ENCODE measurements at places on chromosomes 7 and 10.

GRCh38 chr10:18455086-18455884 is 196.1 kb downstream of the NSUN6 start:
- H3K4me1 ChIP-seq = no peaks in the 10 kb centered on the region
- H3K27me3 ChIP-seq = no peaks in the 10 kb centered on the region
- no peaks in the 10 kb centered on the region for H3K36me3 ChIP-seq
- no peak overlapping the region for H3K27ac ChIP-seq
- no peak for DNase-seq

DNA sequence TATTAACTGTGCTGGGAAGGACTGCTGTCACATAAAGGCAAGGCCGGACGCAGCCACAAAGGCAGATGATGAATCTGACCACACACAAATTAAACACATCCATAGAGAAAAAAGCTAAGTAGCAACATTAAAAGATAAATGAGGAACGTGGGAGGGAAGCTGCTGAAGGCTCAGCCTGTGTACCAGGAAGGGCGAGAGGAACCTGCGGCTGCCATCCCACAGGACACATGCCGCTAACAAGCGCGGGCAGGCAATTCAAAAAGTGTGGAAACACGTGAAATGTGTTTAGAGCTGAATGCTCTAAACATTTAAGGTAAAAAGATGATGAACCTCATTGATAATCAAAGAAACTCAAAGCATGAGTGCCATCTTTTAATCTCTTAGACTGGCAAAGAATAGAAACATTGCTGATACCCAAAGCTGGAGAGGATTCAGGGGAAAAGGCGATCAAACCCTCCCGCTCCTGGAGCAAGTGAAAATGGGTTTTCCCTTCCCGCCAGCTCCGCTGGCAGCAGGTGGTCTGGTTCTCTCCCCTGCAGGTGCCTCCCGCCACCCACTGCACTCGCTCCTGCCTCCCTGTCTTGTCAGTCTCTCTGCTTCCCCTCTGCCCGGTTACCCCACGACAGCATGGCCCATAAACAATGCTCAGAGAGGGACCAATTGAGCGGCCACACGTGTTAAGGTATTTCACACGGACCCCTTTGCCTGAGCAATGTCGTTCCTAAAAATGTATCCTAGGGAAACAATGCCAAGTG is 4.2 kb downstream of the STK32C start:
- H3K27ac ChIP-seq = no peak overlapping the region
- DNase-seq = no peak
- H3K27me3 ChIP-seq = no peaks in the 10 kb centered on the region

DNA sequence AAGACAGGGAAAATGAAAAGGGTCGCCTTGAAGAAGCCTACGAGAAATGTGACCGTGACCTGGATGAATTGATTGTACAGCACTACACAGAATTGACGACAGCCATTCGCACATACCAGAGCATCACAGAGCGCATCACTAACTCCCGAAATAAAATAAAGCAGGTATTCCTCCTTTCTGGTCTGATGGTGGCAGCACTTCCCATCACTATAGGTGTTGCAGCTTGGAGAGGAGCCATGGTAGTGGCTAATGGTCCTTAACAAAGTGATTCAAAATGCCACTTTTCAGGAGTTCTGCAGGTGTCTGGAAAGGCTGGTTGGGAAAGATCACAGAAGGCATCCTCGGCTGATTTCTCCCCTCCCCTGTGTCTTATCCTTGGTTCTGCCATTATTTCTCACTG is 22.1 kb downstream of the EXOC4 start:
- DNase-seq = no peak
- no peaks in the 10 kb centered on the region for H3K27me3 ChIP-seq
- H3K27ac ChIP-seq = no peak overlapping the region
- no peak overlapping the region for H3K4me3 ChIP-seq

DNA sequence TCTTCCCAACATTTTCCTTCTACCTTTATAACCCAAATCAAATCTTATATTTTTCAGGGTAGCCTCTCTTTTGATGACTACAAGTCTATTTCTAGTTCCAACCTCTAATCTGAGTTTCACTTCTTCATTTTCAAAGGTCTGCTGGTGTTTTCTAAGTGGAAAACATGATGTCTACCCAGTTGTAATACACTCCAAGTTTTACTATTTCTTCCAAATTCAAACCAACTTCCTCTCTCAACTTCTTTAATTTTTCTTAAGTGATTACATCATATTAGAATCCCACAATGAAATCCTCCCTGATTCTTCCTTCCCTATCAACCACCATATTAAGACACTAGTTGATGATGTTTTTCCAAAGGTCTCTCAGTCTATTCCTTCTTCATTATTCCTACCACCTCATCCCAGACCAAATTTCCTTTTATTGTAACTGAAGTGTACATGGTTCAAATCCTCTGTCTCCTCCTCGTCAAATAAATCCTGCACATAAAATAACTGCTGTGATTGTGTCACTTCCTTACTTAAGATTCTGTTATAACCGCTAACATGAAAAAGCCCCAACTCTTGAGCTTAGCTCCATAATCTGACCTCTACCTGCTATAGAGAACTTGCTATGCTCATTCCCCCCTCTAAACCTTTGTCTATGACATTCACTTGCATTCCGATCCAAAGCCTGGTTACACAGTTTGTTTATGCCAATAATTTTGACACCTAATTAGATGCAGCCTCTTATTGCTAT is 12.7 kb downstream of the TAS2R38 start:
- H3K36me3 ChIP-seq = no peaks in the 10 kb centered on the region
- no peaks in the 10 kb centered on the region for H3K27me3 ChIP-seq
- H3K4me3 ChIP-seq = no peak overlapping the region
- DNase-seq = no peak
- H3K27ac ChIP-seq = no peak overlapping the region

DNA sequence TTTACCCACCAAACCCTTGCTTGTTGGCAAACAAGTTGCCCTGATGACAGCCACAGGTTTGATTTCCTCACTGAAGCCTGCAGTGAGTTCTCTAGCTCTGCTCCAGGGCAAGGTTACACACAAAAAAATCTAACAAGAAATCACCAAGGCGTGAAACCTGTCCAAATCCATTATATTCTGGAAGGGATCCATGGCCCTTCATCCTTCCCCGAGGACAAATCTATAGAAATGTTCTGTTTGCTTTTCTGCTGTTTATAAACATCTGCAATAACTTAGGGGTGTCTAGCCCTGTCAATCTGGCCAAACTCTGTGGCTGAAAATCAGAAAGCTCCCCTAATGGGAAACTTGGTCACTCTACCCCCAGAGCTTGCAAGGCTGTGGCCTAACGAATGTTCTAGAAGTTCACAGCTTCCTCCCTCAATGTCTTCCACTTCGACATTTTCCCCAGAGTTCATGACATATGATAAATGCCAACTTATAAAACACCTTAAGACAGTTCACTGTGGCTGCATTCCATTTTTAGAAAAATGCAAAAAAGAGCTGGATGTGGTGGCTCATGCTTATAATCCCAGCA is 164.5 kb downstream of the PRPF18 start:
- H3K36me3 ChIP-seq = no peaks in the 10 kb centered on the region
- H3K4me3 ChIP-seq = no peak overlapping the region
- no peak for DNase-seq
- no peaks in the 10 kb centered on the region for H3K4me1 ChIP-seq
- no peak overlapping the region for H3K27ac ChIP-seq

- DNase-seq = no peak
- no peaks in the 10 kb centered on the region for H3K27me3 ChIP-seq
- H3K36me3 ChIP-seq = no peaks in the 10 kb centered on the region
- H3K4me1 ChIP-seq = no peaks in the 10 kb centered on the region
- H3K4me3 ChIP-seq = no peak overlapping the region
Observed at GRCh38 chr10:117626228-117626627, 83.7 kb downstream of the EMX2 start.

- DNase-seq = no peak
- peaks cover 8% of the 10 kb centered on the region for H3K27me3 ChIP-seq
- no peak overlapping the region for H3K27ac ChIP-seq
- no peaks in the 10 kb centered on the region for H3K36me3 ChIP-seq
- peaks cover 19% of the 10 kb centered on the region for H3K4me1 ChIP-seq
Observed at GRCh38 chr7:66207540-66207939, 2.4 kb downstream of the TPST1 start.

DNA sequence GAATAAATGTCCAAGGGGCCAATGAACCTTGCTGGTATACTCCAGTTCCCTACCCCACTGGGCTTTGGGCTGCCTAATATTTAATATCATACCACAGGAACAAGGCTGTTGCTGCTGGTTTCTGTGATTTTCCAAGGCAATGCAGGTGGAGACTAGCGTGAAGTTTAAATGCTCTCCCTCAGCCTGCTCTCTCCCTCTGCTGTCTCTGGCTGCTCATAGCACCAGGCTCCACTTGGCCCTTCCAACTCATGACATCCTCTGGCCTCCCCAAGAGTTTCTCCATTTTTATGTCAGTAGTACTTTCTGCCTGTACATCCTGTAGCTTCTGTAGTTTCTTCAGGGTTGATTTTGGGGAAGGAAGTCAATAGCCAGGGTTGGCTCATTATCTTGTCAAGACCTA is 103.5 kb downstream of the LHFPL3 start:
- no peak overlapping the region for H3K27ac ChIP-seq
- H3K27me3 ChIP-seq = peaks cover 2% of the 10 kb centered on the region
- no peak for DNase-seq
- no peak overlapping the region for H3K4me3 ChIP-seq
- no peaks in the 10 kb centered on the region for H3K4me1 ChIP-seq

DNA sequence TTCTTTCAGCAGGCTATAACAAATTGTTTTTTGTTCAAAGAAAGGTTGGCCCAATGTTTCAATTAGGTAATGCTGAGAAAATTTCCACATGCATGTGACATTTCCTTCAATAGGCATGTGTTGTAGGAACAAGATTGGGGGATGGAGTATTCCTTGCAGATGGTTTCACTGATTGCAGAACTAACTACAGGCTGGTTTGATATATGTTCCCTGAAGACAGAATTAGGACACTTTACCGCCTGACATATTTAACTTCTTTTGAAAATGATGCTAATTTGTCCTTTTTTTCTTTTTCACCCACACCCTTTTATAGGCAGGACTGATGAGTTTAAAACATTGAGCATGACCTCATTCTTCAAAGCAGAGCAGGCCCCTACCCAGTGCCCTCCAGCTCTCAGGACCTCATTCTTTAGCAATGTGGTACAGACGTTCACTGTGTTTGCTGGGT is 163.3 kb downstream of the CPED1 start:
- no peak overlapping the region for H3K27ac ChIP-seq
- no peaks in the 10 kb centered on the region for H3K36me3 ChIP-seq
- no peaks in the 10 kb centered on the region for H3K27me3 ChIP-seq
- H3K4me3 ChIP-seq = no peak overlapping the region
- H3K4me1 ChIP-seq = no peaks in the 10 kb centered on the region

- no peaks in the 10 kb centered on the region for H3K4me1 ChIP-seq
- H3K36me3 ChIP-seq = no peaks in the 10 kb centered on the region
- H3K27ac ChIP-seq = no peak overlapping the region
- H3K27me3 ChIP-seq = no peaks in the 10 kb centered on the region
- DNase-seq = no peak
- no peak overlapping the region for H3K4me3 ChIP-seq
Observed at GRCh38 chr7:40221836-40222235, 87.0 kb downstream of the SUGCT start.

Measured in CD4-positive, alpha-beta T cell (primary cell).